ENCODE measurements at places on chromosomes 1 and 21. TPM values are rescaled to one million over a fixed set of nuclear protein-coding genes. Genes with fewer than 3 reads are reported as not detected.

The MAP3K7CL gene
- 9.9 TPM for total RNA-seq

The FMO4 gene
- 2.1 TPM for total RNA-seq

The SLC22A15 gene
- total RNA-seq, result 0.10 TPM

The SHC1 gene
- 300 TPM for total RNA-seq

The SVBP gene
- total RNA-seq, result 15.5 TPM

The AGT gene
- total RNA-seq, result not detected

The PRELP gene
- not detected for total RNA-seq

The SPRR2F gene
- not detected for total RNA-seq

DNA sequence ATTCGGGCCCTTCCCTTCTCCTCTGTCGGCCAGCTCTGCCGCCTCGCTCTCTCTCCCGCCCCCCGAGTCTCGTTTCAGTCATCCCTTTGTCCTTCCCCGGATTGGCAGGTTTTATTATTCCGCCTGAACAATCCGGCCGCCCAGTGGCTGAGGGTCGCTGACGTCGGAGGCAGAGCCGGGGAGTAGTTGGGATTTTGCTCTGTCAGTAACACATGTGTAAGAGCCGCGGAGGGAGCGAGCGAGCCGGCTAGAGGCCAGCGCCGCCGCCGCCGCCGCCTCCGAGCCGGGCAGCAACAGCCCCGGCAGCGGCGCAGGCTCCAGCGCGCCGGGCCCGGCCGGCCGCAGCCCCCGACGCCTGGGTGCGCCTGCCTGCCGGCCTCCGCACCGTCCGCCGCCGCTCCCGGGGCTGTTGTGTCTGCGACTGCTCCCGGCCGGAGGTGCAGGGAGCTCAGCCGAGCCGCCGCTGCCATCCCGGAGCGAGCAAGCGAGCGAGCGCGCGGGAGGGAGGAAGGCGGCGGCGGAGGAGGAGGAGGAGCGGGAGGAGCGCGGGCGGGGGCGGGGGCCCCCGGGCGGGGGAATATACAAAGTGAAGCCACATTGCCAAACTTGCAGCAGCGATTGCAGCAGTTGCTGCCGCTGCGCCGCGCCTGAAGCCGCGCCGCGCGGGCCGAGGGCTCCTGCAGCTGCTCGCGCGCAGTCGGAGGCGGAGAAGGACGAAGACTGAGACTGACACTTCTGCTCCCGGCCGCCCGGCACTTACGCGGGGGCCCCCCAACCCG is at the start of gene LMO4:
Gene LMO4 (plus strand): TSS at position 609 of the 779 bp plus-strand sequence. CDS start 3,136 bp downstream, outside the sequence.
- DNase-seq, result peak; percentile 75

DNA sequence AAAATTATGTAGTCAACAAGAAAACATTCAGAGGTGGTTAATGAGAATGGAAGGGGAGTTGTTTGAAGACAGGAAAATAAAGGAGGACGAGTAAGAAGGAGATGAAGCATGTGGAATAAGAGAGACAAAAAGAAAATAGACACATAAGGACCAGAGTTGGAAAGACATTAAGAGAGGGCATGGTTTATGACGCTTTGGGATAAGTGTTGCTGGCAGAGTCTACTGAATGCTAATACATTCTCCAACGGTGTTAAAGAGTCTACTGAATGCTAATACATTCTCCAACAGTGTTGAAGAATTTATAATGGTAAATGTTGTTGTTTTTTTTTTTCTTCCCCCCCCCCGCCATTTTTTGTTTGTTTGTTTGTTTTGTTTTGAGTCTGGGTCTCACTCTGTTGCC is 13.1 kb downstream of the PRKAA2 start:
- no peak for DNase-seq

DNA sequence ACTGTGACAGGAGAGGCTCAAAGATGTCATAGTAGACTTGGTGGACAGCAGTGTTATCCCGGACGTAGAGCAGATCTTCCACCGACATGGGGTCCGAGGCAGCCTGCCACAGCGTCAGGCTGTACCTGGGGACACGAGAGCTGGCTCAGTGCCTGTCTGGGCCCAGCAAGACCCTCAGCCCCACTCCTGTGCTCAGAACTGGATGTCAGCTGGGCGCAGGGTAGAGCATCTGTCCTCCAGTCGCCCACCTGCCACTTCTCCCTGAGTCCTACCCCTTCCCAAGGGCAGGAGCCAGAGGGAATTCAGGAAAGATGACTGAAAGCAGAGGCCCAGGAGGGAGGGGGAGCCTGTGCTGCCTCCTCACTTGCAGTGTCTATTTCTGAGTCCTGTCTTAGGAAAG is 11.7 kb downstream of the FAM151A start:
- no peak for DNase-seq

DNA sequence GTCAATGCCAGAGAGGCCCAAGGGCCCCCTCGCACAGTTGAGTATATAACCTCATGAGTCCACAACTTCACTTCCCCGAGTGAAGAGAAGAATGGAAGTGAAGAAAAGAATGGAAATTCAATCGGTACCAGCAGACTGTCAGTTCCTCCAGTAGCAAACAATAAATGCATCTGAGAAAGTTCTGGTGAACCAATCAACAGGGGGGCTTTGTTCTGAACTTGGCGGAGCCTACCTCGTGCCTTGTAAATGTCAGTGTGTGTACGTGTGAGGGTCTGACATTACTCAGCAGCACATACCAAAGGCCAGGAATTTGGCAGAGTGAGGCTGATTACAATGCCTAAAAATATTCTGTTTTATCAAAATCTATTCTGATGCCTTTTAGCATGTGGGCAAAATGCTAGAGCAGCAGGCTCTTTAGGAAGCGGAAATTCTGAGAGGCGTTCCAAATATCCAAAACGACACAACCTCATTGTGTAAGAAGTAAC is 238.5 kb downstream of the LTN1 start:
- no peak for DNase-seq

DNA sequence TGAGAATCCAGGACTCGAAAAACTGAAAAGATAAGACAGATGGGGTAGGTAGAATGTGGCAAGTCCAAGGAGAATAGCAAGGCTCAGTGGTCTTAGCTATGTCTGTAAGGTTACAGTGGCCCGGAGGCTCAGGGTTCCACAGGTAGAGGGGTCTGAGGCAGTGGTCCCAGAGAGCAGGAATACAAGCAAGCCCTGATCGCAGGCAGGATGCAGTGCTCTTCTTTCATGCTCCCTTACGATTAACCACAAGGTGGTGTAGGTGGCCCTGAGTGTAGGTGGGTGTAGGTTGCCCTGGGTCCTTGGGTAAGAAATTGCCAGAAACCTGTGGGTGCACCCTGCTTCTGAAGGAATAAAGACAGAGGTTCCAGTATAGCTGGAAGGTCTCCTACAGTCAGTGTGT is 99.1 kb upstream of the RAB3GAP2 start:
- DNase-seq, result no peak

DNA sequence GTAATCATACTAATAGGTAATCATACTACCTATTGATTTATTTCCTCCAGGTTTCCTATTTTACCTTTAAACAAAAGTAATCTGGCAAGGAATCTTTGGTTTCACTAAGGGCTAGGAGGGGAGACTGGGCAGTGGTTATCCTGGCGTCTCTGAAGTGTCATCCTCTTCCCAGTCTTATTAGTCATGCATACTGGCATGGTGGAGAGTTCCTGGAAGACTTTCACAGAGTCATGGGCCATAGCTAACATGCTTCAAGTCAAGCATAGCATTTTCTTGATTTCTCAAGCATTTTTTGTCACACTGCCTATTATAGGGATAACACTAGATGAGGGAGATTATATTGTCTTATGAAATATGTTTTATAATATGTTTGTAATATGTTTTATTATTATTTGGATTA is 64.0 kb upstream of the ASB17 start:
- no peak for DNase-seq

DNA sequence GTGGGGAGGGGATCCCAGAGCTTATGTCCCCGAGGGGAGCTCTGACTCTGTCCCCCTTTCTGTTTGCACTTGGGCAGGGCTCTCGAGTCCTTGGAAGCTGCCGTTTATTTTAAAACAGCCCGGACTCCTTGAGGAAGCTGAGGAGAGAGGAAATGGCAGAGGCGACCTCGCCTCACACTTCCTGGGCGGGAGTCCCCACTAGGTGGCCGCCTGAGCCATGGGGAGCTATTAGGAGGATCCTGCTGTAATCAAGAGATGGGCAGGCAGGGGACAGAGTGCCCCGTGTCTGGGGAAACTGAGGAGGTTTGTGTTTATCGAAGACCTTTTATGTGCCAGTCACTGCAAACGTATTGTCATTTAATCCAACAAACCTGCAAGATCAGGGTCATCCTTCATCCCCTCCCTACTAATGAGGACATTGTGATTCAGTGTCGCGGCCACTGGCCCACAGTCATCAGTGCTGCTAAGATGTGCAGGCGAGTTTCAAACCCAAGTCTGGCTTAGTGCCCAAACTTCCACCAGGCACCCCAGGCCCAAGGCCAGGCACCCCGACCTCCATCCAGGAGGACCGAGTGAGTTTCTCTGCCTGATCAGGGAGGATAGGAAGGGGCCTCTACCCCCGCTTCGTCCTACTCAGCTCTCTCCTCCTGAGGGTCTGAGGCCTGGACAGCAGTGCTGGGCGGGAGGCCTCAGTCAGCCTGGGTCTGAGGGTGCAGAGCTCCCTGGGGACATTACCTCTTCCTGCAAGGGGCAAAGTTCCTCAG is 316.9 kb upstream of the VAMP3 start:
- no peak for DNase-seq

- DNase-seq, result peak; percentile 36
These were observed 14.0 kb upstream of the THEMIS2 start for GRCh38 chr1:27858072-27858948.

GRCh38 chr21:17539743-17540341 is 27.0 kb downstream of the CXADR start:
- no peak for DNase-seq

GRCh38 chr1:41861535-41862383 is 57.0 kb downstream of the HIVEP3 start:
- no peak for DNase-seq

DNA sequence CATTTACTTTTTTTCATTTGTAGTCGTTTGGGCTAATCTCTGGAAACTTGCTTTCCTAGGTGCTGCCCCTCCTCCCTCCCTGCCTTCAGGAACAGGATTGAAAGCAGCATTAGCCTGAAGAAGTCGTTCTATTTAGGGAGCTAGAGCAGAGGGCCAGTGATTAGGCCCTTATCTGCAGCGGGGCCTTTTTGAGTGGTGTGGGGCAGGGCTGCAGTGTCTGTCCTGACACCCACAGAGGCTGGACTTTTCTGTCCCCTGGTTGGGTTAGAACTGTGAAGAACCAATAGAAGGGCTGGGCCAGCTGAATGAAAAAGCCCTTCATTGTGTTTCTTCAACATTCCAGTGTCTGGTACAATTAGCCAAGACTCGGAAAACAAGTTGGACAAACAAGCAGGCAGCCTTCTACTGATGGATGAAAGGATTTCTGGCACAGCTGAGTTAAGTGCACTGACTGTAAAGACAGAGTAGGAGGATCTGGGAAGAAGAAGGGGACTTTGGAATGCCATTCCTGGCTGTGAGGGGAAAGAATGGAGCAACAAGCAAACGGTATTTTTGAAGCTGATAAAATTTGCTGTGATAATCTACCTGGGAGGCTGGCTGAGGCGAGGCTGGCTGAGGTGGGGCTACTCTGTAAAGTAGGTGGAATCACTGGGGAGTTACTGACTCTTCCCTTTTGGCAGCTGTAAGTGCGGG is 9.7 kb downstream of the MACF1 start:
- DNase-seq, result no peak

DNA sequence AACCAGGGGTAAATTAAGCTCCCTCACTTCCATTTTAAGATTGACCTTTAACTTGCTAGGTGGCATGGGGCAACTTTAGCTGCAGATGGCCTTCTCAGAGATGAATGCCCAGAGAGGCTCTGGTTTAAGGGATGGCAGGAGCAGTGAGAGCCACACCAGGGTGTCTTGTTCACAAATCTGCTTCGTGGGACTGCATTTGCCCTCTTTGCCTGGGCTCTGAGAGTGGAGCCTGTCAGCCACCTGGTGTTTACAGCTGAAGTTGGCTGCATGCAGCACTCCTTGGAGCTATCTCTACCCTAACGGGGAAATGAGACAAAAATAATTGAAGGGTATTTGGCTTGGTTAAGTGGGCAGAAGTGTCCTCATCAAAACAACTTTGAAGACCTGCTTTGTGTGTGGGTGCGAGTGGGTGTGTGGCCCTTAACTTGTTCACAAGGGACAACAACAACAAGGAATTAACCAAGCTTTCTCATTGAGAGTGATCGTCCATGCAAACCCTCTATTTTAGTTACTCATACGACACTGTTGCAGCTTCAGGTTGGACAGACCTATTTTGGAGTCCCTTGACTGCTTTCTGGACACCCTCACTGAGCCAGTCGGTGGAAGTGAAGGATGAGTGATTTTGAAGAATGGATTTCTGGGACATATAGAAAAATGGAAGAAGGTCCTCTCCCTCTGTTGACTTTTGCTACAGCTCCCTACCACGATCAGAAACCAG is 29.8 kb downstream of the PGM1 start:
- DNase-seq, result no peak

DNA sequence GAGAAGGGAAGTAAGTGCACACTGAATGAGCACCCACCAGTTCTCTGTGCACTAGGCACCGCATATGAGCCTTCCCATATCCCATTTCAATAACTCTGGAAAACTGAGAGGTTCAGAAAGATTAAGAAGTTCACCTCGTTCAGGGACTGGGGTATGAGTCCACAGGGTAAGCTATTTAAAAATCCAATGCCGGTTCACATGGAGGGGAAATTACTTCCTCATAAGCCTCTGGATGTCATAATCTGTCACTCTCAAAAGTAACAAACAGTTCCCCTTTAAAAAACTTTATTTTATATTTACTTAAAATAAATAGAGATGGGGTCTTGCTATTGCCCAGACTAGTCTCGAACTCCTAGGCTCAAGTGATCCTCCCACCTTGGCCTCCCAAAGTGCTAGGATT is 1.9 kb downstream of the OR2B11 start:
- DNase-seq, result no peak

- no peak for DNase-seq
These were observed 265.8 kb downstream of the NFIA start for GRCh38 chr1:61348025-61348665.

- no peak for DNase-seq
These were observed 282.6 kb upstream of the AJAP1 start for GRCh38 chr1:4371849-4372248.

DNA sequence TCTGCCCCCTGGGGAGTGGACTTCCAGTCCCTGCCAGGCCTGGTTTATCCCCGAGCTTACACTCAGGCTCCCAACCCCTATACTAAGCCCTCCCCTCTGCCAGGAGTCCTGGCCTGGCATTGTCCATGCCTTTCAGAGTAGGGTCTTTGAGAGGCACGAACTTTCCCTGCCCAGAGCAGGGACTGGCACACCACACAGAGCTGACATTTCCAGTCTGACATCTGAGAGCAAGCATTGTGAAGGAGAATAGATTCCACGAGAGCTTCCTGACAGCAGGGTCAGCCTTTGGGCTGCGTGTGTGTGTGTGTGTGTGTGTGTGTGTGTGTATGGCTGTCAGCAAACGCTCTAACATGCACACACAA is 59.5 kb upstream of the LAPTM5 start:
- no peak for DNase-seq

- DNase-seq, result no peak
These were observed 181.3 kb upstream of the DMRTA2 start for GRCh38 chr1:50604580-50604979.

DNA sequence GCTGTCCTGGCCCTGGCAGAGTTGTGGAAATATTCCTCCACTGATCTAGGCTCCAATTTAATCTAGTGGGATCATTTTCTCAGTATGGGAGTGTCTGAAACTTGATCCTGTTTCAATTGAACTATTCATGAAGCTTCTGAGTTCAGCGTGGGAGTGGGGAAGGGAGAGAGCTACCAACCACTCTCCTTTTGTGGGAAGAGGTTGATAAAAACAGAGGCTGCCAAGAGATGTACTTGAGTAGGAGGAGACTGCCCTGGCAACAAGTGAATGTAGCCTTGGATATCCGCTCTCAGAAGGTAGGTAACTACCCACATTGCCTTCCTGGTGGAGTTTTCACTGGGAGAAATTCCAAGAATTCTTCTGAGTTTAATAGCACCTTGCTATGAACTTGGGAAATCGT is at the start of gene CTXND2:
Gene CTXND2 (plus strand): TSS at position 119 of the 400 bp plus-strand sequence. CDS start 25,179 bp downstream, outside the sequence.
- no peak for DNase-seq

- DNase-seq, result no peak
These were observed 92.3 kb downstream of the PRDM16 start for GRCh38 chr1:3161176-3161840.

All from glomerular endothelial cell (primary cell).